ENCODE measurements at places on chromosomes 5 and 9.

DNA sequence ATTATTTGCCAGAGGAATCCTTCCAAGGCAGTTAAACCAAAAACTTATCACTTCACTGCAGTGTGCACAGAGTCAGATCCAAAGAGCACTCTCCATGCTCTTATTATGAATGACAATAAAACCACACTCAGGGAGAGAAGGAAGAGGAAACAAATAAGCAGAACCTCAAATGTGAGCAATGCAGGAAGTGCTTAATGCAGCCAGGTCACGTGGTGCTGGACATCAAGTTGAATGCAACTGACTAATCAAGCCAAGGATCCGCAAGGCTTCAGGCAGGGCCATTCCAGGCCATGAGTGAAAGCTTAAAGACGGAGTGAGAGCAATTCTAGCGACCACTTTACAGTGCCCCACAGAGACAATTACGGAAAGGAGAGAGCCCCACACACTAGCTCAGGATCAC lies 230.4 kb upstream of the PUM3 start:
- no peak for DNase-seq

DNA sequence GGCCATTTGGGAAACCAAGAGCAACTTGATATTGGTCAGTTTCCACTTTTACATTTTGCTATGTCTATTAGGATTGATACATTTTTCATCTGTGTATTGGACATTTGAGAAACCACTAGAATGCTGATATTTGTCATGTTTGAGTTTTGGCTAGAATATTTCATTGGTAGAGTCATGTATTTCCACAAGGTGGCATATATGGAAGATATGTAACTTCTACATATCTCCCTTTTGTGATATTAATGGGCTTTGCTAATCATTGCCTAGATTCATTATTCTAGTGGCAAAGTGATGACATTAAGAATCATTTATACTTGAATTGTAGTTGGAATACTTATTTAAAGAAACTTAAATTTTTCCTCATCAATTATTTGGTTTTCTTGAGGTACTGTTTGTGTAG lies 692.9 kb upstream of the EDIL3 start:
- DNase-seq = no peak

DNA sequence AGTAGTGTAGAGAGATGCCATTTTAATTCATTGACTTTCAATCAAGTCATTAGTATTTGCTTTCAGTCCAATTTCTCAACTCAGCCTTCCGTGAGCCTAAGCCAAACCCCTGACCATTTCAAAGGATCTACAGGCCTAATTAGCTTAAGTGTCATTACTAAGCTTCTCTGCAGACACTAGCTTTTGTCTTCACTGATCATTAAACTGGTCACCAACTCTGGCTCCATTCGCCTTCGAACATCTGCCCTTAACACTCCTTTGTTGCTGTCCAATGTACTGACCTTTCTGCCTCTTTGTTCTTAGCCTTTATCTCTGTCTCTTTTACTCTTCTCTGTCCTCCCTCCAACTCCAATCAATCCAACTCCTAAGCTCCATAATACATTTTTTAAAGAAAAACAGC lies 299.3 kb downstream of the DIRAS2 start:
- peak; percentile 7 for DNase-seq

DNA sequence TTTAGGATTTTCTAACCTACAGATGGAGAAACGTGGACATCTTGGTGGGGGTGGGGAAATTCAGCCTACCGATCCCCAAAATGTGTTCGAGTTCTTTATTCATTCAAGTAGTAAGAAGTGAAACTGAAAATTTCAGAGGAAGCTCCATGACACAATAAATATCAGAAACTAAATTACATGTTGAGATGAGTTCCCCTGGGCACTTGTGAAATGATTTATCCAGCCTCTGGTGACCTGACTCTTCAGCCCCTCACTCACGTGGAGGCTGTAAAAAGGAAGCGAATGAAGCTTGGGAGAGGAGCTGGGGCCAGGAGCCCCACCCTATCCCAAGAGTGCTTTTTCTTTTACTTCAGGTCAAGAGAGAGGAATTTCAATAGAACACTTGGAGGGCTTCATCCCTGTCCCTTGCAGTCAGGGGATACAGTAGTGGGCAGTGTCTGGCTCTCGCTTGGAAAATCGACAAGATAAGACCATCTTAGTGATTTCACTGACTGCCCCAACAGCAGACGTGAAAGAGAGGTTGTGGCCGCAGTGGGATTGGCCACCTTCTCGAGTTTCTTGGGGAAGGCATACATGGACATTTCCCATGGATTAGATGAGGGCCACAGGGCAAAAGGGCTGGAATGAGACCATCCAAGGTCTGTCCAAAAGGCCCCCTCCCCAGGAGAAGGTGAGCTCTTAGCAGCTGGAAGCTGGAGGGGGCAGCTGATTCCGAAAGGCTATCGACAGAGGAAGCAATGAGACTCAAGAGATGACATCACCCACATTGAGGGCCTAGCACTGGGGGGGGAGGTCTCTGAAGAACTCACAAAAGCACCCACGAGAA lies 76.8 kb upstream of the SH3PXD2B start:
- no peak for DNase-seq

DNA sequence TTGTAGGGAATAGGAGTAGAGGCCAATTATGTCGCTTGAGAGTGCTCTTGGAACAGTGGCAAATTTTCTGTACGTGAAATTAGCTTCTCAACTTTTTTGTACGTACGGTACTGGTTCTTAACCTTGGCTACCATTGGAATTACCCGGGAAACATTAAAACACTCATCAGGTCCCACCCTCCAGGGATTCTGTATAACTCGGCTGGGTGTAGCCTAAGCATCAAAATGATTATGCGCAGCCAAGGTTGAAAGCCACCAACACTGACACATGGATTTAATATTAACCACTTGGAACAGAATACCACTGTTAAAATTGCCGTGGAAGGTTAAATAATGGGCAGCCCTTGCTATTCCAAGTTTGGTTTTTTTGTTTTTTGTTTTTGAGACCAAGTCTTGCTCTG lies 17.4 kb downstream of the DNAJA1 start:
- peak; percentile 53 for DNase-seq

DNA sequence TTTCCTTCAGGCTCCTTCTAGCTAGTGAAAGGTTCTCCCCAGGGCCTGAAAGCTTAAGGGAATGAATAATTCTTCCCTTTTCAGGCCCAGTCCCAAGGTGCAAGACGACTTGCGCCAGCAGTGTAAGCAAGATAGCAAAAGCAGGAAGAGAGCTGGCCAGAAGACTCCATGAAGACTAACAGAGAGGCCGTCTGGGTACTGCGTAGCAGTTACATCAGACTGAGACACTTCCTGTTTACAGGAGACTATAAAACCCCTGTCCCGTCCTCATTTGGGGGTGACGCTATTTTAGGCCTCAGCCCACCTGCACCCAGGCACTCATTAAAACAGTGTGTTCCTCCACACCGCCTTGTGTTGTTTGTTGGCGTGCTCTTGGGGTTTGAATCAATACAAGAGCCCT lies 90.7 kb upstream of the MOCS2 start:
- DNase-seq = no peak

DNA sequence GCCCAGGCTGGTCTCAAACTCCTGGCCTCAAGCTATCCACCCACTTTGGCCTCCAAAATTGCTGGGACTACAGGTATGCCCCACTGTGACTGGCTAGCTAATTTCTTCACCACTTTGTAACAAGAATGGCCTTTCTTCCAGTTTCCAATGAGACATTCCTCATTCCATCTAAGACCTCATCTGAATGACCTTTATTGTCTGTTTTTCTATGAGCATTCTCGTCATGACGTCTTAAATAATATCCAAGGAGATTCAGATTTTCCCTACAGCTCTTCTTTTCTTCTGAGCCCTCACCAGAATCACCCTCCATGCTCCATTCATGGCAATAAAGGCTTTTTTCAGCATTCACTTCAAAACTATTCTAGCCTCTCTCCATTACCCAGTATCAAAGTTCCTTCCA lies 30.2 kb upstream of the STK32A start:
- DNase-seq = no peak

DNA sequence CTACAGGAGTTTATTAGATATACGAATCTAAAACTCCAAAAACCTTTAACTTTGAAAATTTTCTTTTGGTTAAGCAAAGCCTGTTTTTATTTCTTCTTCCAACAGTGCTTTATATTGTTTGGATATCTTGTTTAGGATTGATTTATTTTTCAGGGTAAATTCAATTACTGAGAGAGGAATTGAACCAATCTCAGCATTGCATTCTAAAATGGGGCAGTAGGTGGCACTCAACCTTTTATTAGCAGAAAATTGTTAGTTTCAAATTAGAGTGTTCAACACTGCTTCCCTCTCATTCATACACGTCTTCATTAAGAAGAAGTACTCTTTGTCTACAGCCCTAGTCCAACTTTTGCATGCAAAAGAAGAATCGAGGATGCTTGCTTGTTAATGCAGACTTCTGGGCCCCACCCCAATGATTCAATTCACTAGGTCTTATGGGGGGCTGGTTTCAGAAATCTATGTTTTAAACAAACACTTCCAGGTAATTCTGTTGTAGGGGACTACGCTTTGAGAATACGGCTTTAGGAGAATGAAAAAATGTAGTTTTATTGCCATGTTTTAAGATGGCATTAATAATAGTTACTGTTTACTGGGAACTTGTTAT lies 26.6 kb downstream of the MRPL22 start:
- DNase-seq = peak; percentile 38

GRCh38 chr9:20985851-20986600 lies 45.4 kb downstream of the HACD4 start:
- DNase-seq = no peak

GRCh38 chr5:171906703-171907590 lies 99.5 kb downstream of the FBXW11 start:
- DNase-seq = no peak
